Right ventricle myocardium superior (tissue), 1 donor: ENCODE measurements at places on chromosomes 13 and 19. TPM values are rescaled to one million over a fixed set of nuclear protein-coding genes. Genes with fewer than 3 reads are reported as not detected.
A peak's percentile ranks its signal among the peaks of the same experiment; 100 is the strongest.

DNA sequence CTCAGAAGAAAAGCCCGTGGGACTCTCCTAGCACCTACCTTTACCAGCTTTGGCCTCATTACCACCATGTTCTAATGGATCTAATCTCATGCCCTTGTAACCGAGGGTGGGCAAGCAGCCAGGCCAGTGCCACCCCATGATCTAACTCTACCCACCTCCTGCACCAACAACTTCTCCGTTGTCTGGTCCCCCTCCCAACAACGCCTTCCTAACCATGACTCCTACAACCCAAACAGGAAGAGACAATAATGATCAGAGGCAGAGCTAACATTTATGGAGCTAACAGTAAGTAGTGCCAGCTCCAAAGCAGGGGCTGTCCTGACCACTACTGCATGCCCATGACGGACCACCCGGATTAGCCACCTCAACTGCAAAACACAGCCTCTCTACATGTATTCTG is 3.5 kb downstream of the USP12 start:
- no peak for DNase-seq

DNA sequence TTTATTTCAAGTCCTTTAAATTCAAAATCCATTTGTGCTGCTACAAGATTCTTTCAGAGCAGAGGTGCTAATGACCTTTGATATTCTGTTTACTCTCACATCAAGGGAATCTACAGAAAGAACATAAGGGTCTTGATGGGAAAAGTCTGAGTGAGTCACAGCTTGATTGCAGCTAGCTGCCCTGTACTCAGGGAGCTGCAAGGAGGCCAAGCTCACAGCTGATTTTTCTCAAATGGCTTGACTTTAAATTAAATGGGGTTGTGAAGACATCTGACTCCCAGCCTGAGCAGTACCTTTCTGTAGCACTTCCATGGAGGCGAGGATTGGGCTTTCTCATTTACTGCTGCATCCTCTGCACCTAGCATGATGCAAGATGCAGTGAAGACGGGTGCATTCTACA is 62.5 kb downstream of the RAP2A start:
- DNase-seq, result no peak

DNA sequence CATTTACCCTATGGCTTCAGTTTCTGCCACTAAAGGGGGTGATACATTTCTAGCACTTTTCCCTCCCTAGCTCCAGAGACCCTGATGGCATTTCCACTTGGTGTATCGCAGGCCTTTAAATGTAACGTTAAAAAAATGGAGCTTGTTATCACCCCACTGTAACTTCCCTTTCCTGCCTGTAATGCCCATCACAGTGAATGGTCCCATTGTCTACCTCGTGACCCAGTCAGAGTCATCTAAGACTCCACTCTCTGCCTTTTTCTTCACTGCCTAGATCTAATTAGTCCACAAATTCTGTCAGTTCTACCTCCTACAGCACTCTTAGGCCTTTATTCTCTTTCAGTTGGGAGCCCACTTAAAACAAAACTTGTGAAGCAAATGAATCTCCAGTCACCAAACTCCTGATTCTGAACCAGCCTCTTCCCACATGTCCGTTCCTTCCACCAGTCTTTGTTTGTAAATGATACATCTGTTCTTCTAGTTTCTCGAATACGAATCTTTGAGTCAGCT is 64.8 kb downstream of the NHLRC3 start:
- DNase-seq, result no peak

GRCh38 chr19:16268676-16269319 is 55.8 kb upstream of the KLF2 start:
- no peak for DNase-seq

- DNase-seq, result no peak
Observed at GRCh38 chr19:3548606-3549005, 8.8 kb downstream of the MFSD12 start.

DNA sequence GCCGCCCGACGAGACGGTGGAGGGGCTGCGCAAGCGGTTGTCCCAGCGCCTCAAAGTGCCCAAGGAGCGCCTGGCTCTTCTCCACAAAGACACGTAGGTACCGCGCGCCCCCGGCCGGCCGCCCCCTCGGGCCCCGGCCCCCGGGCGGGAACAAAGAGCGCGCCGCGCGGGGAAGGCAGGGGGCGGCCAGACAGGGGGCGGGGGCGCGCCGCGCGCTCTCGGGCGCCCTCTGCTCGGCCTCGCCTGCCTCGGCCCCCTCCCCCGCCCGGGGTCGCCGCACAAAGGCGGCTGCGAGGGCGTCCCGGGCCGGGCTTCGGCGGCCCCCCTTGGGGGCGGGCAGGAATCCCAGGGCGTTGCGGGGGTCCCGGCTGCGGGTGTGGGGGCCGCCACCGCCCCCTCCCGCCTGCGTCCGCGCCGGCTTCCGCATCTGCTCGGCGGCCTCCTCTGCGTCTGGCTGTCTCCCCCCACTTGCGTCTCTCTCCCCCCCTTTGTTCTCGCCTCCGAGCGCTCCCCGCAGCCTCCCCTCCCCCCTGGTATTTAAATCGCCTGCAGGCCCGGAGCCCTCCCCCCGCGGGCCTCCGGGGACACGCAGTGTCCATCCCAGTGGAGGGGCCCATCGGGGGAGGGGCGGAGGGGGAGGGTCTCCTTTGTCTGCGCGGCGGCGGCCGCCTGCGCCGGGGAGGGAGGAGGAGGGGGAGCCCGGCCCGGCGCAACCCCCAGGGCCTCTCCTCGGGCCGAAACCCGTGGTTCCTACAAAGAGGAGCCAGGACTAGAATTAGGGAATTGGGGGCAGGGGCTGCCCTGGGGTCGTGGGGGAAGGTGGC is 2.3 kb downstream of the MIDN start:
- DNase-seq, result peak; percentile 83

DNA sequence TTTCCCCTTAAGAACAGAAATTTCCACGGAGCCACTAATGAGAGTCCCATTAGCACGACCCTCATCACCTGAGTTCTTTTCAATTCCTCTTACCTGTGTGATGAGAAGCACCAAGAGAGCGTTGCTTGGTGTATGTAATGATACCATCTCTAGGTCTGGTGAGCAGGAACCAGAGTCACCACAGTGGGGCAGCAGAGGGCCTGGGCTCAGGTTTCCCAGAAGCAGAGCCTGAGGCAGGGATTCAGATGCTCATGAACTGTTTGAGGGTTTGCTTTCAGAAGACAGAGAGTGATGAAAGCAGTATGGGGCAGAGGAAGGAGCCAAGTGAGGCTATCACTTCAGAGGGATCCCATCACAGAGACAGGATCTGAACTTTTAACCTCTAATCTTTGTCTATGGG is 3.1 kb upstream of the PTPRH start:
- no peak for DNase-seq

- no peak for DNase-seq
Observed at GRCh38 chr19:19417046-19417445, 11.6 kb downstream of the GATAD2A start.

- DNase-seq, result peak; percentile 54
Observed at GRCh38 chr19:10835089-10835753, 791 bp downstream of the TMED1 start.

DNA sequence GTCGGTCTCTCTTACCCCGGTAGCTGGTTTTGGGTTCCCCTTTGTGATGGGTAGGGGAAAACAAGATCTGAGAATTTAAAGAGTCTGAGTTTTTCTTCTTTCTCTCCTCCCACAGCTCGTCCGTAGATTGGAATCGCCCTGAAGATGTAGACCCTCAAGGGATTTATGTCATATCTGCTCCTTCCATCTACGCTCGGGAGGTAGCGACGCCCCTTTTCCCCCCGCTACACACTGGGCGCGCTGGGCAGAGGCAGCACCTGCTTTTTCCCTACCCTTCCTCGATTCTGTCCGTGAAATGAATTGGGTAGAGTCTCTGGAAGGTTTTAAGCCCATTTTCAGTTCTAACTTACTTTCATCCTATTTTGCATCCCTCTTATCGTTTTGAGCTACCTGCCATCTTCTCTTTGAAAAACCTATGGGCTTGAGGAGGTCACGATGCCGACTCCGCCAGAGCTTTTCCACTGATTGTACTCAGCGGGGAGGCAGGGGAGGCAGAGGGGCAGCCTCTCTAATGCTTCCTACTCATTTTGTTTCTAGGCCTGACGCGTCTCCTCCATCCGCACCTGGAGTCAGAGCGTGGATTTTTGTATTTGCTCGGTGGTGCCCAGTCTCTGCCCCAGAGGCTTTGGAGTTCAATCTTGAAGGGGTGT is 7.1 kb upstream of the SELENOV start:
- no peak for DNase-seq

DNA sequence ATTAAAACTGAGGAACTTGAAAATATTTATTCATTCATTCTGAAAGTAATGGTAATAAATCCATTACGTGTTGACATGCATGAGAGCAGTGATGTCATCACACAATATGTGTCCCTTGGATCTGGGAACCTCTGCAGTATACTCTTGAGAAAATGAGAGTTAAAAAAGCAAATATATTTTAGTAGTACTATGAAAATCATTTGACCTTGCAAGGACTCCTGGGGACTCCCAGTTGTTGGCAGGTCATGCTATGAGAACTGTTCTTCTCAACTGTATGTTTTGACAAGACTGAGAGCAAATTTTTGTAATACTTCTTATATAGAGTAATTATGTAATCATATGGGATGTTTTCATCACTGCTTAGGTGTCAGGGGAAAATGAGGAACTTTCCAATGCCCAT is 249.4 kb downstream of the PCCA start:
- no peak for DNase-seq

DNA sequence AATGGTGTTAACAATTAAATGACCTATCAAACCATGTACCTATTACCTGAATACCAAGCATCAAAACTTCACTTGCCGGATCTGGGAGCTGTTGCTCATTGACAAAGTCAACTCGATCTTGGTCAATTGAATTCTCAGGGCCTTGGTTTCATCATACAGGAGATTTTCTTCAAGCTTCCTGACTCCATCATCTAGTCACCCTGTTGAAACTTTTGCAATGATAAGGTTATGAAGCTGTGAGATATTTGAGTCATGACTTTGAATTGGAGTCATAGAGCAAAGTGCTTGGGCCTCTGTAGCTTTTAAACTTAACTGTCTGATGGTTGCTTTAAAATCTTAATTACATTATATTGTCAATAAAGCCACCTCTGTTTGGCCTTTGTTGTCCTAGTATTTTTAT is 260.9 kb downstream of the COG6 start:
- no peak for DNase-seq

DNA sequence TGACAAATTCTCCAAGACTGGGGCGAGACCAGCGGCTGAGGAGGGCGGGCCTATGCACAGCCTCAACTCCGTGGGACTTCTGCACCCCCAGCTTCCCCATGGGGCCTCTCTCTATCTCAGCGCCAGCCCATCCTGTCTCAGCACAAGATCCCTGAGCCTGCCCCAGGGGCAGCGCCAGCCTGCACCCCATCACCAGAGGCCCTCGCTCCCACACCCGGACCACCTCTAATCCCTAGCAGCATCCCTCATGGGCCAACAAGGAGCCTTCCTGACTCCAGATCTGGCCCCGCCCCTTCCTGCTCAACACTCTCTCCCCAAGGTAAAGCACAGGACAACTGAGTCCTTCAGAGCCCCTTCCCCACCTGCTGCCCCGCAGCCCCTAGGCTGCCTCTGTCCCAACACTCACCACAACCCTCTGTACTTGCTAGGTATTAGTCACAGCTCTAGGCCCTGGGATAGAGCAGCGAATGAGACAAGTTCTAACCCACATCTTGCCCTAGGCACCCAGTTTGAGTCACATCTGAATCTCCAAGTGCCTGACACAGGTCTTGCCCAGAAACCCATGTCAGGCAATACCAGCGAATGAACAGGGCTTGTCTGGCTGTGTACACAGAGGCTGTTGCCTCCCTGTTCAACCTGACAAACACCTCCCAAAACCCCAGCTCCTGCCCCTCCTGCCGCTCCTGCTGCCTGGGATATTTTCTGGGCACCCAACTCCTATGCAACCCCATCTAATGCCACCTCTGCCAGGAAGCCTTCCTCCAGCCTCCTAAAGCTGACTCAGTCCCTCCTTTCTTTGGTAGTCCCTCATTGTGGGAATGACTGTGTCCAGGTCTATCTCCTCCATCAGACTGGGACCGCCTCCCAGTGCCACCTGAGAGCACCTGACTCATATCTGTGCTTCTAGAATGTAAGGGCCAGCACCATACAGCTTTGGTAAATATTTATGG is 18.6 kb downstream of the GRIK5 start:
- DNase-seq, result peak; percentile 2

GRCh38 chr13:114311387-114311786 is 2.9 kb upstream of the CHAMP1 start:
- no peak for DNase-seq

DNA sequence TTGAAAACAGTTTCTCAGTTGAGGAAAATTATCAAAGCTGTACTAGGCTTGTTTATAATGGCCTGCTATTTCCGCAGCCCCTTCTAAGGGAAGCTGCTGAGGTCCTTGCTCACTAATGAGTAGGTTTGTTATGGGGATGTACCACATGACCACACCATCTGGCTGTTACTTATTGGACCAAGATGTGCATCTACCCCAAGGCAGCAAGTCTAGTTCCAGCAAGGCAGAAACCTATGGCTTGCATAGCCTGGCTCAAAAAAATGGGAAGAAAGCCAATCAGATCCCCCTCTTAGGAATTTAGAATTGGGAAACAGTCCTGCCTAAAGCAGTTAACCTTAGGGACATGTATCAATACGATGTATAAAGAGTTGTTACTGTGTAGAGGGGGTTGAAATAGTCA is 186.5 kb upstream of the SPRY2 start:
- DNase-seq, result no peak

- DNase-seq, result peak; percentile 68
Observed at GRCh38 chr19:296476-297225, 5.4 kb upstream of the PLPP2 start.

- DNase-seq, result no peak
Observed at GRCh38 chr13:74966275-74966674, 515.7 kb downstream of the TBC1D4 start.

DNA sequence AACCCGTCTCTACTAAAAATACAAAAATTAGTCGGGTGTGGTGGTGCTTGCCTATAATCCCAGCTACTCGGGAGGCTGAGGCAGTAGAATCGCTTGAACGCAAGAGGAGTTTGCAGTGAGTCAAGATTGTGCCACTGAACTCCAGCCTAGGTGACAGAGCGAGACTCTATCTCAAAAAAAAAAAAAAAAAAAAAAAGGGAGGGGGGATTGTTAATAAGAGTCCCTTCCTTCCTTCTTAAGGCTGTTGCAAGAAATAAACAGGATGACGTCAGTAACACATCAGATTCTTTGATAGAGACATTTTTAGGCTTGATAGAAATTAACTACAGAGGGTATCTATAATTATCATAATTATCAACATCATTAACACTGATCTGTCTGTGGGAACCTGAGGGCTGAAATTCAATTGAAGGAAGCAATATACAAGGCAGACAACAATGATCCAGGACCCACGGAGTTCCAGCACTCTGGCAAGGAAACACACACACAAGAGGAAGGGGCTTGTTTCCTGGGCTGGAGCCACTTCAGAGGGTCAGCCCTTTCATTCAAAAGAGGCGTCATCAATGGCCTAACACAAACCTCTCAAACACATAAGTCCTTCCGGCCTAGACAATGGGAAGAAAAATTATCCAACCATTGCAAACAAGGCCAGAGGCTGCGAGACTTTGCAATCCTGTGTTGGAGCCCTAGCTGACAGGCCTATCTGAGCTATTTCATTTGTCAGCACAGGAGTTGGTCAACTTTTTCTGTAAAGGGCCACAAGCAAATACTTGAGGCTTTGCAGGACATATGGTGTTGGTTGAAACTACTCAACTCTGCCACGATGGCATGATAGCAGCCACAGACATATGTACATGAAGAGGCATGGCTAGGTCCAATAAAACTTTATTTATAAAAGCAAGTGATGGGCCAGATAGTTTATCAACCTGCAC is 105.2 kb downstream of the INSR start:
- no peak for DNase-seq

ZNF91 gene
- total RNA-seq, result 90.6 TPM

KCNN4 gene
- total RNA-seq, result 0.19 TPM

COX7A1 gene
- total RNA-seq, result 3,311 TPM

CERS1 gene
- 0.24 TPM for total RNA-seq

CACNG8 gene
- 0.03 TPM for total RNA-seq

IFNL3 gene
- total RNA-seq, result not detected

SLC44A2 gene
- total RNA-seq, result 62.3 TPM

CGB2 gene
- total RNA-seq, result not detected

MUC16 gene
- not detected for total RNA-seq
